ENCODE measurements at places on chromosomes 2 and 18. TPM values are rescaled to one million over a fixed set of nuclear protein-coding genes. Genes with fewer than 3 reads are reported as not detected.

DNA sequence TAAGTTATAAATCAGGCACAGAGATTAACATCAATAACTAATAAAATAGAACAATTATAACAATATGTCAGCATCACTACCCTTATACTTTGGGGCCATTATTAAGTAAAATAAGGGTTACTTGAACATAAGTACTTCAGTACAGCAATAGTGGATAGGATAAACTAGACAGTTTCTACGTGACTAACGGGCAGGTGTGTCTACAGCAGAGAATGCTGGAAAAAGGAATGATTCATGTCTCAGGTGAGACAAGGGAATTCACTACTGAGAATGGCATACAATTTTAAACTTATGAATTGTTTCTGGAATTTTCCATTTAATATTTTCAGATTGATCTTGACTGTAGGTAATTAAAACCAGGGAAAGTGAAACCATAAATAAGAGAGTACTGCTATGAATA lies 5.5 kb downstream of the WDR75 start:
- DNase-seq = no peak

DNA sequence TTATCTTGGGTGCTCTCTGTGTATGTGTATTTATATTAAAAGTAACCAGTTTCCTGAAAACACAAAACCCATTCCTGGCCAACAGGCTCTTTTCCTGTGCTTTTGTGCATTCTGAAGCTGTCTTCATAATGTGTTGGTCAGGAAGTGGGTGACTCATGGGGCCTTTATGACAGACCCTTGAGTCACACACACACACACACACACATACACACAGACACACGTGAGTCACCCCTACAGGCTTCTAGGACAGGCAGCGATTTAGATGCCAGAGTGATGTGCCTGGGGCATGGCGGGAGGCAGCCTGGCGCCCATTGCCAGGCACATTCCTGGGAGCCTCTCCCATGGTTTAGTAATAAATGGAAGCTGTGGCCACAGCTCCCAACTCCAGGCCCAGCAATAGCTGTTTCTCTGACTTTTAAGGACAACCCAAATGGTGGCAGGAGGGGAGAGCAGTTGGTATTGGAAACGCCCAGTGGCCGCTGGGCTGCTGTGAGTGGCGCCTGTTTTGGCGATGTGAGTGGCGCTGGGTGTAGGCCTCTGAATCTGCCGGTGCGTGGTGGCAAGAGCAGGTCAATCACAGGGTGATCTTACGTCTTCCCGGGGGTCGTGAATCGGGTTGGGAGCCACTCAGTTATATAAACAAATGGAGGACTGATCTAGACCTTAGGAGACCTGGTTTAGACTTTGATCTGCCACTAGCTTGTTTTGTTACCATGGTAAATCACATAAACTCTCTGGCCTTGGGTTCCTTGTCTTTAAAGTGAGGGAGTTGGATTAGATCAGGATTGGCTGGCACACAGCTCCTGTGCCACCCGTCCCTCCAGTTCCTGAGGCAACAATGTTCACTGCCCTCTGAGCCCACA lies 150.7 kb upstream of the DLX2 start:
- DNase-seq = peak; percentile 100

DNA sequence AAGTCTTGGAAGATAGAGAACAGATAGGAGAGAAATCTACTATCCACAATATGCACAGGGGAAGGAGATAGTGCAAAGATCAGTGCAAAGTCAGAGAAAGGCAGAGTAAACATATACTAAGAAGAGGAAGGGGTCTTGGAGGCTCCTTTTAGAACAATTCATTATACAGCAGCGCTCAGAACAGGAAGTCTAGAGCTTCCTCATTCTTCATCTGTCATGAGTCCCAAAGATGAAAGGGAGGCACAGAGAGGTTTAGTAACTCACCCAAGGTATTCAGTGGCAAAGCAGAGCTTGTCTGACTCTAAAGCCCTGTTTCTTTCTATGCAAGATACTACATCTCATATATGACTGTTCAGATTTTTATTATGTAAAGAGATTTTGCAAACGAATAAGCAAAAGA lies 1.4 kb downstream of the SP110 start:
- DNase-seq = no peak

DNA sequence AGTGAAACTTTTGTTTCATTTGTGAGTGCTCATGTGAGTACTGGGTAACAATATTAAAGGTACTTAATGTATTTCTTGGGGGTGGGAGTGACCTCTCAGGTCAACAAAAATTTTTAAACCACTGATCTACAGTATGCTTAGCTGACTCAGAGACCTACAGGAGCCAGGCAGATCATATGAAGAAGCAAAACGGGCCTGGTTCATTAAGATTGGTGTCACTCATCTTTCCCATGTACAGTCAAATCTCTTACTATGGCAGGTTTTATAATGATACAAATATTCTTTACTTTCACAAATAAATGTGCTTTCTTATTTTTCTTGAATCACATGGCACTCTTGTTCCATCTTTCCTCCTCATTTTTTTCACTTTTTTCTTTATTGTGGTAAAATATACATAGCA lies 7.7 kb upstream of the TMSB10 start:
- no peak for DNase-seq

- no peak for DNase-seq
Observed at GRCh38 chr2:27093430-27094352, 7.1 kb downstream of the KHK start.

GRCh38 chr2:109084341-109084740 lies 44.7 kb upstream of the SH3RF3 start:
- DNase-seq = no peak

The ST6GAL2 gene
- total RNA-seq = not detected

DNA sequence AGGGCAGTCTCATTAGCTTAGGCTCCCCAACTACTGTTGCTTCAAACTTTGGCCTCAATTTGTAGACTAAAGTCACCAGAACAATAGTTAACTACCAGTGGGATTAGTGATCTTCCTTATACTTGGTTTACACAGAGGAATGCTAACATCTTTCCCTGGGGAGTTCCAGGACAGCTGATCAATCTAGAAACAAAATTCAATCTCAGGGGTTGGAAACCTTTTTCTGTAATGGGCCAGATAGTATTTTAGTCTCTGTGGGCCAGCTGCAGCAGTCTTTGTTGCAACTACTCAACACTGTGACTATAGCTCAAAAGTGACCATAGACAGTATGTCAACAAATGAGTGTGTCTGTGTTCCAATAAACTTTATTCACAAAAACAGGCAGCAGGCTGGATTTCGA lies 85.7 kb downstream of the METTL8 start:
- no peak for DNase-seq

The DSC2 gene
- 13.9 TPM for total RNA-seq

DNA sequence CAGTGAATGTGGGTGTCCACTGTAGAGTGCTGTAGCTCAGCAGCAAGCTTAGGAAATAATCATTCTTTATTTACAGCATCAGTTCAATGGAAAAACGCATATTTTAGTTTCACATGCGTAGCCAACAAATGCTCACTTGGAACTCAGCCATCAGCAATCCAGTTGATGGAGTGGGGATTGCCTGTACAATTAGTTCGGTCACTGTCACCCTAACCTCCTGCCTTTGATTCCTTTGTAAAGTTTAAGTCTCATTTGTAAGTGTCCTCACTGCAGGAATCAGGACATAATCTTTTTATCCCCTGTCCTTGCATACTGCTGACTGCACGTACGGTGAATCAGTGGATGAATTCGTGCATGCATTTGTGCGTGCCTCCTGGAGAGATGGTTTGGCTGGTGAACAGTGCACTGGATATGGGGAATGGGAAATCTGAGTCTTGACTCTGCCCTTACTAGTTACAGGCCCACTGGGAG lies 55.9 kb downstream of the RAB31 start:
- DNase-seq = no peak

DNA sequence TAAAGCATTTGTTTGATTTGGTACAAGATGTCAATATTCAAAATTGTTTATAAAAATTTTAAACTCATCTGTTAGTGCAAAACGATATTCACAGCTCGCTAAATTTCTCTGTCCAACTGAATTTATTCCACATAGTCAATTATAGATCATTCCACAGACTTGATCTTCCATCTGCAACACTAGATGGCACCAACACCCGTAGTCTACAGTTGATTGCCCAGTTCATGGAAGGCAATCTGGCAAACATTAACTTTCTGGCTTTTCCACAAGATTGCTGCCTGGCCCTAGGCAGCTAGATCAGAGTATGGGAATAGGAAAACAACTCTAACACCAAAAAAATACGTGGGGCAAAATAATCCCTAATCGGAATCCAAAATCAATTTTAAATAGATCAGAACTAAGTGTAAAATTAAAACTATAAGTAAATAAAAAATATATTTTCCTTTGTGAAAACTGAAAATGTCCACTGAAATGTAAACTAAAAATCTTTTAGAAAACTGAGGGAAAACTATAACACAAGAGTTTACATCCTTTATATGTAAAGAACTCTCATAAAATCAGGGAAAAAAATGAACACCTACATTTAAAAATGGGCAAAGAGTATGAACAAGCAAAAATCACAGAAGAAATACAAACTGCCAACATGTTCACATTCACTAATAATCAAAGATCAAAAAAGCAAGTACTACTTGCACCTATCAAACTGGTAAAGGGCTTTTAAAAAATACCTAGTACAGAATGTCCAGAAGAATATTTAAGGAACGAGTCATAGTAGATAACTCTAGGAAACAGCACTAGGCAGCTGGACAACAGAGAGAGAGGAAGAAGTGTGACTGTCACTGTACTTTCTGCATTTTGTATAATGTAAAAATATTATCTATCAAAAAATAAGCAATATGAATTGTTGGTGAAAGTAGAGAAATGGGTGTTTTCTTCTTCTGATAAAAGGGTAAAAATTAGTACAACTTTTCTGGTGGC lies 35.0 kb downstream of the RTN4 start:
- DNase-seq = peak; percentile 40

GRCh38 chr18:41853280-41853679 lies 101.8 kb upstream of the PIK3C3 start:
- DNase-seq = no peak

The PID1 gene
- not detected for total RNA-seq

The C2orf80 gene
- not detected for total RNA-seq

GRCh38 chr2:204033611-204034495 lies 97.3 kb downstream of the ICOS start:
- DNase-seq = no peak

The STON1 gene
- total RNA-seq = 1.7 TPM

- DNase-seq = no peak
Observed at GRCh38 chr2:235685024-235685721, 191.3 kb downstream of the AGAP1 start.

GRCh38 chr2:444937-445884 lies 157.3 kb upstream of the ALKAL2 start:
- DNase-seq = no peak

GRCh38 chr18:13026583-13027270 lies 35.6 kb downstream of the CEP192 start:
- no peak for DNase-seq

GRCh38 chr2:230779126-230779525 lies 66.5 kb downstream of the CAB39 start:
- no peak for DNase-seq

The CIB4 gene
- not detected for total RNA-seq

- DNase-seq = no peak
Observed at GRCh38 chr2:128405467-128405900, 86.8 kb upstream of the HS6ST1 start.

GRCh38 chr2:80711915-80712314 lies 407.4 kb upstream of the LRRTM1 start:
- no peak for DNase-seq

- DNase-seq = peak; percentile 17
Observed at GRCh38 chr2:26300234-26300925, 45.6 kb upstream of the SELENOI start.

DNA sequence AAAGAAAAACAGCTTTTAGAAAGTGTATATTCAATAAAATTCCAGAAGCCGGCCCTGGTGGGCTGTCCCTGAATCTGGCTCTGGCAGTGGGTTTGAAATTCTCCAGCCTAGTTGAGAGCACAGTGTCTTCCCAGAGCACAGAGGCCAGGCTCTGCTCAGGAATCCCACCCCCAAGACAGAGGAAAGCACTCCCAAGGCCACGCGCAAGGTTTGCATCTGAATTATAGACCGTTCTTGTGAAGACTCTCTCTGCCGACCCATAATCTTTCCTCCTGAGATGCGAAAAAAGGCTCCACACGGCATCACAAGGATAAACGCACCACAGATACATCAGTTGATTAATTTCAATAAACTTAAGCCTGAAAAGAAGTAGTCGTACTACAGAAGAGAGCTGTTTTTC lies 342.2 kb downstream of the CMPK2 start:
- no peak for DNase-seq

- no peak for DNase-seq
Observed at GRCh38 chr2:207635468-207636200, 10.4 kb upstream of the METTL21A start.

GRCh38 chr2:88729061-88729745 lies 37.7 kb downstream of the RPIA start:
- no peak for DNase-seq

The SERPINB2 gene
- total RNA-seq = 0.73 TPM

DNA sequence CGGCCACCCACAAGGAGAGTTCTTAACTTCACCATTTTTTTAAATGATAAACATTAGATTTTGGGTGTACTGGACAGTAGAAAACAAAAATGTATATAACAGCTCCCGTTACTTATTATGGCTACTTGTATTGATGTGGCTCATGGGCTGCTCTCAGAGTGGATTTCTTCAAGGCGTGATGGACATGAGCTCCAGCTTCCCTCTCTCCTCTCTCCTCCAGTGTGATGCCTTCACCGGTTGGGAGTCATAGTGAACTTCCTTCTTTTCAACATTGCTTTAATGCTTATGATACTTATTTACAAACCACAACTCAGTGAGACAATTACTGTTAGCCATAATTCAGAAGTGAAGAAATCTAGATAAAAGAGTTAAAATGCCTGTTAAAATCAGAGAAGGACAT lies 515.2 kb downstream of the RNF144A start:
- no peak for DNase-seq

- no peak for DNase-seq
Observed at GRCh38 chr2:199070322-199070949, 387.3 kb downstream of the SATB2 start.

DNA sequence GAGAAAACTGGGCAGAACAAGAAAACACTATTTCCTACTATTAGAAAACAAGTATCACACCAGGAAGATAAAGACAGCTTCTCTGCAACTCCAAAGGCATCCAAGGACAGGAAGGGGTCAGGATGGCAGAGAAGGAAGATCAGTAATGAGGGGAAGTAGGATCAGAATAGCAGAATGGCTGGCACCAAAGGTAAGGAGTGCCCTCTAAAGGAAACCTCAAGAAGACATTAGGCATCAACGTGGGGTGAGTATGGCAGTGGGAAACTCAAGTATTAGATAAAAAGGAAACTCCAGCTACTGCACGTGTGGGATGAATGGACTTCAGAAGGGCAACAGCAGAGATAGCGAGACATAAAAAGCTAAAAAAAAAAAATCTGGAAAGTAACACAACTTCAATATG lies 25.9 kb downstream of the HDLBP start:
- DNase-seq = no peak

- DNase-seq = no peak
Observed at GRCh38 chr2:17858064-17858463, 20.4 kb upstream of the KCNS3 start.

The SAG gene
- not detected for total RNA-seq

GRCh38 chr2:200483729-200484198 lies 26.1 kb downstream of the KCTD18 start:
- peak; percentile 66 for DNase-seq

- no peak for DNase-seq
Observed at GRCh38 chr18:54964741-54965140, 5.5 kb upstream of the CCDC68 start.

Data from PC-9 (cell line).